ENCODE measurements at places on chromosomes 5 and 9.
A peak's percentile ranks its signal among the peaks of the same experiment; 100 is the strongest.

DNA sequence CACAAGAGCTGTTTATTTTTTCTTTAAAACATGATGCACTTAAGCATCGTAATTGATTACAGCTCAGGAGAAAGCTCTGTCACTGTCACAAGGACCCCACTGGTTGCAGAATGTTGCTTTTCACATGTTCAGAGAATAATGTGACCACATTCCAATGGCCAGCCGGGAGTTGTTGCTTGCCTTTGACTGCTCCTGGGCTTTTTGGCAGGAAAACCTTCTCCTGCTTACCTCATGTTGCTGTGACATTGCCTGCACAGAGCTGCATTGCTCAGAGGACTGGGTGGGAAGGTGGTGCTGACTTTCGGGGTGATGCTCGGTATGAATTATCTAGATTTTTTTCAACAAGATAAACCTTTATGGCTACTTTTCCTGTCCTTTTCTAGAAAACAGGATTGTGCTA is 88.2 kb downstream of the PALM2AKAP2 start:
- DNase-seq, result no peak

GRCh38 chr5:52469420-52469819 is 318.3 kb upstream of the ITGA1 start:
- no peak for DNase-seq

DNA sequence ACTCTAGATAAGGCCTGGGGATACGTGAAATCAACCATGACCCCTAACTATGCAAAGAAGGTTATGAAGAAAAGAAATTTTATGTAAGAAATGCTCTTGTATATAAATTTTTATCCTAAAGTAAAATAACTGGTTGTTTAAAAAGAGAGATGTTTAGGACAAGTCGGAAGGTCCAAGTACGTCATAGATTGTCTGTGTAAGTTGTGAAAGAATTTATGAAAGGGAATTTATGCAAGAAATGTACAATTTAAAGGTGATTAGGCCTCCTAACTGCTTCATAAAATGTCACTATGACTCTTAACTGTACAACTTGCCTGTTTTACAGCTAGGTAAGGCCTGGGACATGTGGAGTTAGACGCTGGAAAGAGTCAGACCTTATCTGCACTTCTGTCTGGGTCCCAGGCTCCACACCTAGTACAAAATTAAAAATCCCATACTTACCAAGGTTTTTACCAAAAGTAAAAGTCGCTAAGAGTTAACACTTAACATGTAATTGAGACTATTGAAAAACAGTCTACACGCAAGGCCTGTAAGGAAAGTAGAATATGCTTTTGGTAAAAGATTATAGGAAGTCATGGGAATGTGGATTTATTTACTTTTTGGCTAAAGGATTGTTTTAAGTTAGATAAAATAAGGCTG is 77.4 kb downstream of the KIAA0825 start:
- DNase-seq, result no peak

GRCh38 chr5:135493406-135494180 is 41.4 kb upstream of the TIFAB start:
- no peak for DNase-seq

GRCh38 chr9:133160742-133161546 is 2.8 kb downstream of the GBGT1 start:
- no peak for DNase-seq

- no peak for DNase-seq
Observed at GRCh38 chr9:69036309-69036708, 757 bp downstream of the FXN start.

- no peak for DNase-seq
Observed at GRCh38 chr5:55913466-55914413, 62.6 kb downstream of the IL31RA start.

DNA sequence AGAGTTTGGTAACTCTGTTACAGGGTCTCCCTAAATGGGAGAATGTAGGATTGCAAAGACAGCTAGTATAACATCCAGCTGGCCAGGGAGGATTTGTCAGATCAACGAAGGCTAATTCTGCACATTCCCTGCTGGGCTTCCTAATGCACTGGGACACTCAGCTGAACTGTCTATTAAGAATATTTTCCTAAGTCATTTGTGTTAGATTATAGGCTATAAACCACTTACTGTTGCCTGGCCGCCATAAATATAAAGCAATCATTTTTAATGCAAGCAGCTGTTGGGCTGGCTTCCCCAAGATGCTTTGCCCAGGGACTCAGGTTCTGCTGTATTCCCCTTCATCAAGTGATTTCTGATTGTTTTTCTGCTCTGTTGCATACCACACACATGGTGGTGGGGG is 35.3 kb upstream of the SLIT3 start:
- no peak for DNase-seq

DNA sequence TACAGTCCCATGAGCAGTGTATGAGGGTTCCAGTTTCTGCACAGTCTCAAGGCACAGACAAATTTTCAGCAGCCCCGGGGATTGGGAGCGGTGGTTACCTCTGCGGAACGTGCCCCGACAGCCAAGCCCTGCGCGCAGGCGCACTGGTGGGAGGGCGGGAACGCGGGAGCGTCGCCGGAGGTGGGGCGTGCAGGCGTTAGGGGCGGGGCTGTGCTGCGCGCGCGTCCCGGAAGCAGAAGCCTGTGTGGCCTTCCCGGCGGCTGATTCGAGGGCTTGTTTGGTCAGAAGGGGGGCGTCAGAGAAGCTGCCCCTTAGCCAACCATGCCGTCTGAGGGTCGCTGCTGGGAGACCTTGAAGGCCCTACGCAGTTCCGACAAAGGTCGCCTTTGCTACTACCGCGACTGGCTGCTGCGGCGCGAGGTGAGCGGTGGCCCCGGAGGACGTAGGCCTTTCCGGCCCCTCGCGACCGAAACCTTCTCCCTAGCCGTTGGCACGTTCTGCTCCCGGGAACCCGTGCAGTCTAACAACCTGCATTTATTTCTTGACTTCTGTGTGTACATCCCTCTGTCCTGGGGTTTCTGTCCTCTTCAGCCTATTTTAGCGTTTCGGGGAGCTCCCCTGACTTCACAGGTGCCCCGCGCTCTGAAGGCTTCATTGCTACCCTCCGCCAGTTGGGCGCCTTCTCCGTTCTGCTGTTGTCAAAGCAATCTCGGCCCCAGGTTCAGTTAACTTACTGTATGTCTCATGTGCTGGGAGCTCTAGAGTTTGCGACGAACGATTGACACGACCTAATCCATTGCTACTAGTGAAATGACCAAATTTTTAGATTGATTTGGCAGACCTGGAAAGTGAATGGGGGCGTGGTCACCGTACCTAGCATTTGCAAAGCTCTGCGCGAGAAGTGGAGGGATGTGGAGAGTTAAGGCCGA is at the start of gene GLE1:
Gene GLE1 (plus strand): TSS at position 235 of the 929 bp plus-strand sequence. CDS start 87 bp downstream, at position 322.
- peak; percentile 94 for DNase-seq

- DNase-seq, result no peak
Observed at GRCh38 chr5:6979061-6979460, 265.8 kb downstream of the TENT4A start.

DNA sequence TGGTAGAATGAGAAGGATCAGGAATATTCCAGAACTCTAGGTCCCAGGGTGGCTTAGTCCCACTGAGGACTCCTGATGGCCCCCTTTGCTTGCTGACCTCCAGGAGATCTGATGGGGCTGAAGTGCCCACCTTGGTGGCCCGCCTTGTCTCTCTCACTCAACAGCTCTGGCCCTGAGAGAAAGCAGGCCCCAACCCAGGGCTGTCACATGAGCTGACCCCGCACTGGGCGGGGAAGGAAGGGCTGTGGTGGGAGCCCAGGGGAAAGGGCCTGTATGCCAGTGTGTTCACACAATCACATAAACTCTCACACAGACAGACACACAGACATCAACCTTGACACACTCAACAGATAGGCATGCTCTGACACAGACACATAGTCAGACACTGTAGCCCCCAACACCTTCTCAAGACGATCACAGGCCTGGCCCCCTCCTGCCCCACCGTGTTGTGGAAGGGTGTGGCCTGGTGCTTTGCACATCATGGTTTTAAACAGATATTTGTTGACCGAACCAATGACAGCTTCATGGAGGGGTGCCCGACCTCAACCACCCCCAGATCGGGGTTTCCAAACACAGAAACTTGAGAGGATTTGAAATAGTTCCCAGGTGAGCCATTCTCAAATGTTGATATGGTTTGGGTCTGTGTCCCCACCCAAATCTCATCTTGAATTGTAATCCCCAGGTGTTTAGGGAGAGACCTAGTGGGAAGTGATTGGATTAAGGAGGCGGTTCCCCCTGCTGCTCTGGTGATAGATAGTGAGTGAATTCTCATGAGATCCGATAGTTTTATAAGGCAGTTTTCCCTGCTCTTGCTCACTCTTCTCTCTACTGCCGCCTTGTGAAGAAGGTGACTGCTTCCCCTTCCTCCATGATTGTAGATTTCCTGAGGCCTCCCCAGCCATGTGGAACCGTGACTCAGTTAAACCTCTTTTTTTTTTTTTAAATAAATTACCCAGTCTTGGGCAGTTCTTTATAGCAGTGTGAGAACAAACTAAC is 48.5 kb upstream of the HAND1 start:
- DNase-seq, result no peak

GRCh38 chr9:117772960-117773359 is 68.8 kb downstream of the TLR4 start:
- DNase-seq, result no peak

- no peak for DNase-seq
Observed at GRCh38 chr5:175892015-175892800, 20.8 kb downstream of the CPLX2 start.

DNA sequence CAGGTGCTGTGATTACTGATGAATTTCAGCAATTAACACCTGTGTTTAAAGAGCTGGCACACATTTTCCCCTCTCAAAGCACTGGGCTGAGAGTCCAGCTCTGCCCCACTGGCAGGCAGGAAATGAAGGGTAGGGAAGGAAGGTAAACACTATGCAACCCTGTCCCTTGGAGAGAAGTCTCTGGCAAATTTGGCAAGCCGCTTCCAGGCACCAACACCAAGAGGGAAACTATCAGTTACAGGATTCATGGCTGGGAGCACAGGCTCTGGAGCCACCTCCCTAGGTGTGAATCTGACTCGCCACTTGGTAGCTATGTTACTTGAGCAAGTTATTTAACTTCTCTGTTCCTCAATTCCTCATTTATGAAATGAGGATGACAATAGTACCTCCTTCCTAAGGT is 3.3 kb downstream of the ANKS6 start:
- no peak for DNase-seq
